ENCODE measurements at places on chromosomes 1 and 21.

DNA sequence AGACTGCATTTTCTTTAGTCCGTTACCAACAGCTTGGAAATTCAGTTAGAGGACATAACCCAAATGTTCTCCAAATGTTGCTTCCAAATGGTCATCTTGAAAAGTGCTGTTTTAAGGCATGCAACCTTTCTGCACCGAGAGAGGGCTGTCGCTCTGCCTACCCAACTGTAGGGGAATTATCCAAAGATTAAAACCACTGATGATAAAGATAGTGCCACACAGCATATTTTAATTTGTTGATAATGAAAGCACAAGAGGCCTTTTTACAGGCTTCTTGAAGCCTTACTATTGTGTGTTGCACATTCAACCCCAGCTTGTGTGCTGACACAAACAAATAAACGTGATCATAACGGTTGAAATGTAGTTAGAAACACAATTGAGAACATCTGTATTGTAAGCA is 121.5 kb downstream of the LMO4 start:
- no peak for DNase-seq

GRCh38 chr21:42149656-42150473 is 69.1 kb upstream of the ABCG1 start:
- DNase-seq, result no peak

DNA sequence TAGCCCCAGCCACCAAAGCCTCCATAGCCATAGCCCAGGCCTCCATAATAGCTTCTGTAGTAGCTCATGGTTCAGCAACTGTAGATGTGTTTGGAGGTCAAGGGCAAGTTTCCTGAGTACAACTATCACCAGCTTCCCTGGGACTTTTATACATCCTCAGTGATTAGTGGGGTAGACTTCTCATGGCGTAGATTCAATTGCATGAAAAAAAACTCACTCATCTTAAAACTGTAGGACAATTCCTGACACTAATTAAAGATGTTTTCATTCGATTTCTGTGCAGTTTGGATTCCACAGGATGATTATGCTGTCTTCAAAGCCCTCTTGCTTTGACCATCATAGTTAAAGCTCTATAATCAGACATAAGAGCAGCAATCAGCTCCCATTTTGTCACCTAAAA is at the start of gene KRTAP19-8:
KRTAP19-8 (minus strand) TSS at position 101 of the 400 bp plus-strand sequence; CDS start at position 68, 33 bp downstream.
- DNase-seq, result no peak

DNA sequence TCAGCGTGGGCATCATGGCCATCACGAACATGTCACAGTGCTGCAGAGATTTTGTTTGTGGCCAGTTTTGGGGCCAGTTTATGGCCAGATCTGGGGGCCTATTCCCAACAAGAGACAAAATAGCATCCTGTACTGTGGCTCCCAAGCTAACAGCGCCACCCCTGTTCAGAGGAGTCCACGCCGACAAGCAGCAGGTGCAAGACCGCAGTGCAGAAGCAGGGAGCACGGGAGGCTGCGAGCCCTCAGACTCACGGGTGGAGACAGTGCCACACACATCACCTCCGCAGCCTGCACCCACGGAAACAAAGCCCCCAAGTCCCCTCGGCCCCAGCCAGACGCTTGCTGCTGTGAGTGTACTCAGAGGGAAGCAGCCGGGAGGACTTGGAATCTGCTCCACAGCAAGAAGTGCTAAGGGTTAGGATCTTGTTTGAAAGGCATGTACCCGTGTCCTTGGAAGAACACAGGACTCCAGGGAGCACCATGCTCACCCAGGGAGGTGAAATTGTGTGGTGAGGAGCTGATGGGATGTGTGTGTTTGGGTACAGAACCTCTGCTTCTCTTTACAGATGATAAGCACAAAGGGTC is 7.1 kb downstream of the TCP10L start:
- DNase-seq, result no peak

DNA sequence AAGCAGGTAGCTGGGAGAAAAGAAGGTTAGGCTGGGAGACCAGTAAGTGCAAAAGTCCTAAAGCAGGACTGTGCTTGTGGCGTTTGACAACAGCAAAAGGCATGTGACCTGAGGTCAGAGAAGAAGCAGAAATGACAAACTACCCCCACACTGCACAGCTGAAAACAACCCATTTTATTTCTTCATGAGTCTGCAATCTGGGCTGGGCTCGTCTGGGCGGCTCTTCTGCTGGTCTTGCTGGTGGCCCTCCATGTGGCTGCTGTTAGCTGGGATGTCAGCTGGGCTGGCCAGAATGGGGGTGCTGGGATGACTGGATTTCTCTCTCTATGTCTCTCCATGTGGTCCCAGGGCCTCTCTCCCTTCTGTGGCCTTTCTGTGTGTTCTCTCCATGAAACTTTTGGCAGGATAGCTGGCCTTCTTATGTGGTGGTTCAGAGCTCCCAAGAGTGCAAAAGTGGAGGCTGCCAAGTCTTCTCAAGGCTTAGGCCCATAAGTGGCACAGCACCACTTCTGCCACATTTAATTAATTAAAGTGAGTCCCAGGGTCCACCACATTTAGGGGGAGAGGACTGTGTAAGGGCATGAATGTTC is 128.6 kb downstream of the RIPK4 start:
- DNase-seq, result no peak

- DNase-seq, result no peak
Measured at GRCh38 chr1:51622455-51622913, 5.6 kb downstream of the OSBPL9 start.
